ENCODE measurements at places on chromosomes 5 and 9.

- DNase-seq, result no peak
These were observed 33.5 kb upstream of the SNAPC3 start for GRCh38 chr9:15389173-15389572.

- no peak for DNase-seq
These were observed 110.7 kb downstream of the CCDC192 start for GRCh38 chr5:127813633-127814587.

- DNase-seq, result no peak
These were observed 28.5 kb downstream of the DPYSL3 start for GRCh38 chr5:147481376-147481775.

DNA sequence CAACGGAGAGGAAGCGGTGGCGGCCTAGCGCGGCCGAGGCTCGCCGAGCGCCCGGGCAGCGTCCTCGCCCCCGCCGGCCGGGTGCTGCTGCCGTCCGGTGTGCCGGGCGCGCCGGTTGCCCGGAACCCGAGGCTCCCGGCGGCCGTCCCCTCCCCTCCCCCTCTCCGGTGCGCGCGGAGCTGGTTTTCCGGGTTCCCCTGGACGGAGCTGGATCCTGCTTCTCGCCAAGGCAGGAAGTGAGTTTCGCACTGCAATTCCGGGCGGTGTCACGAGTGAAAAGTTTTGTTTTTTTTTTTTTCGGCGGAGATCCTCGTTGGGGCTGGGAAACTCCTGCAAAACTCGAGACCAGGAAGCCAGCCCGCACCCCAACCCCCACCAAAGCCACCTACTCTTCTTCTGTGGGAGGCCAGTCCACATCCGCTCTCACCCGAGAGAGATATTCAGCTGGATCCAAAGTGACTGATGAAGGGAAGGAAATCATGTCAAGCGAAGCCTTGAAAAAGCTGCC, at the start of gene ERBIN:
ERBIN (plus strand) TSS at position 300 of the 508 bp plus-strand sequence. CDS start 66,144 bp downstream, outside the sequence.
- peak; percentile 90 for DNase-seq

DNA sequence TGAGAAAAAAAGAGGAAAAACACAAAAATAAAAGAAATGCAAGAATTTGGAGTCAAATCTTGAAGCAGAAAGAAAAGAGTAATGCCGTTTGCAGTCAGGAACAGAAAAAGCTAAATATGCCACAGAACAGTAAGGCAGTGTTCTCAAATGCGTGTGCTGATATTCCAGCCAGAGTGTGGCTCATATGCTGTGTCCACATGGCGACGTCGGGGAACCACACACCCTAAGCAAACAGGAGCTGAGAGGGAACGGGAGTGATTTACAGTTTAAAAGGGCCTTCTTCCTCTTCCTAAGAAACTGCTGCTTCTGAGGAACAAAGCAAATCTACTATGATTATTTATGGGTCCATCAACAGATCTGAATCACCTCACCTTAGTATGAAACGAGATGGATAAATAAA, 42.7 kb downstream of the DDX31 start:
- DNase-seq, result no peak

DNA sequence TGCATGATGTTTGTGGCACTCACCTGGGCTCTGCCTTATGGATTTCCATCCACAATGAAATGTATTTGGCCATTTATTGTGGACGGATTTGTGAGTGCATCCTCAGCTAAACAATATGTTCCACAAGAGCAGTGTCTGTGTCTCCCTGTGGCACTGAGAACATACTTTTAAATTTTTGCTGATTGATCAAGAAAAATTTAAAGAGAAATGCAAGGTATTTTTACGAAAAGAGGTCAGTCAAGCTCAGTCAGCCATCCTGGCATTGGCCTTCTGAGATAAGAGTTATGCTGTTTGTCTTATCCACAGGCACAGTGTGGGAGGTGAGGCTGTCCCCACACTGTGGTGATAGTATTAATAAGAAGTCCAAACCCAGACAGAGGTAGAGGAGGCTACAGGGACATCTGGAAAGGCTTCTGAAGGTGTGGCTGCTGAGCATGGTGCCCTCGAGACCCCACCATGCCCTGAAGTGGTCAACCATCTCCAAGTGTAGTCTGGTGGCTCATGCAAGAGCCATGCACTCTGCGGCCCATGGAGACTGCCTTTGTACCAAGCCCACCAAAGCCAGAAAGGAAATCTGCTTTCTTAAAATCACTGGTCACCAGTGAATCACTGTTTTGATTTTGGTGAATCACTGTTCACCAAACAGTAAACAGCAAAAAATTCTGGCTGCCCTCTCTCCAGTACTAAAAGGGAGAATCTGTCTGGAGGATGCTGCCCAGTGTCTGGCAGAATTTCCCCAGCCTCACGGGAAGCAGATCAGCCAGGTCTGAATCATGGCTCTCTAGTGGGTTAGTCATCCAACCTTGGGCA, 28.8 kb downstream of the SPOCK1 start:
- no peak for DNase-seq

GRCh38 chr9:37474438-37474837, 9.2 kb upstream of the ZBTB5 start:
- no peak for DNase-seq

DNA sequence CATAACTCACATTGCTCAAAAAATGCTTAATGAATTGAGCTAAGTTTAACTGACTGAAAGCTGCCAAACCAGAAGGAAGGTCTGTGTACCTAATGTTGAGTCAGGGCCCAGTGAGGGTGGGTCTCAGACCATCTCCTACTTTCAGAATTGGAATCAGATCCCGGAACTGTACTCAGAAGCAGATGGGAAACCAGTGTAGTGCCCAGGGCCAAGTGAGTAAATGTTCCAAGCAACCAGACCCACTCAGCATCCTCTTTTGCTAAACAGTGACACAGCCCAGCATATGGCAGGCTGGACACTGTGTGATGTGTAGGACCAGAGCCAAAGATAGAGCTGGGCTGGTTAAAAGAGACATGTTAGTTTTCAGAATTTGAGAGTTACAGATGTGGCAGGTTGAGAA, 94.1 kb downstream of the PLCXD3 start:
- DNase-seq, result no peak

GRCh38 chr5:168746893-168747640, 167.9 kb upstream of the PANK3 start:
- DNase-seq, result no peak

Measured in DND-41 (cell line).